Fibroblast of the aortic adventitia (primary cell): ENCODE measurements at places on chromosomes 12 and 14.

DNA sequence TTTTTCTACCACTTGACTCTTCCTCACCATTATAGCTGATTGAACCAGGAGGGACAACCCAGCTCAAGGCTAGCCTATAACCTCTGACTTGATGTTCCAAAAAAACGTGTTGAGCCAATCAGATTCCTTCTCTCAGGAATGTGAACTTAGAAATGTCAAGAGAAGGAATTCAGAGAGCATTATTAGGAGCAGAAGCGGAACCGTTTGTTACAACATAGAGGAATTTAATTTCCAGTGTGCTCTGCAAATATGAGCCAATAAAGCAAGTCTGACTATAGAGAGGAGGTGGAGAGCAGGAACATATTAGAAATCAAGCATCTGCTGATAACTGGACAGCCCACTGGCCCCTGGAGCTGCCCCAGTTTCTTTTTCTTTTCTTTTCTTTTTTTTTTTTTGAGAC lies 15.3 kb upstream of the PELI2 start:
- no peak for DNase-seq

GRCh38 chr14:63276492-63277342 lies 42.0 kb downstream of the GPHB5 start:
- DNase-seq, result peak; percentile 82

DNA sequence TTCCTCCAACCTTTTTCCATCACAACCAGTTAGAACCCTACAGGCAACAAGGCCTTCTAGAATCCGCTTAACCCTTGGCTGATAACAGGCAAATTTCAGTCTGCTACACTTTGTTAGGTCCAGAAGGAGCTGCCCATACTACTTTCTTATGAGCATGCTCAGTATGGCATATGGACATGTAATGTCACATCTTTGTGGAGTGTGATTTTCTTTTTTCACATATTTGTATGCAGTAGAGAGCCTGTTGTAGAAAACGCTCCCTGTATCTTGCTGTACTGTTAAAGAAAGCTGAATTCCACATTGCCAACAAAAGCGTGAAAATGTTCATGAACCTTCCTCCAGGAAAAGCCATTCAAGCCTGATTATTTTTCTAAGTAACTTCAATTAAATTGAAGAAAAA lies 196.5 kb downstream of the SLC41A2 start:
- DNase-seq, result no peak

DNA sequence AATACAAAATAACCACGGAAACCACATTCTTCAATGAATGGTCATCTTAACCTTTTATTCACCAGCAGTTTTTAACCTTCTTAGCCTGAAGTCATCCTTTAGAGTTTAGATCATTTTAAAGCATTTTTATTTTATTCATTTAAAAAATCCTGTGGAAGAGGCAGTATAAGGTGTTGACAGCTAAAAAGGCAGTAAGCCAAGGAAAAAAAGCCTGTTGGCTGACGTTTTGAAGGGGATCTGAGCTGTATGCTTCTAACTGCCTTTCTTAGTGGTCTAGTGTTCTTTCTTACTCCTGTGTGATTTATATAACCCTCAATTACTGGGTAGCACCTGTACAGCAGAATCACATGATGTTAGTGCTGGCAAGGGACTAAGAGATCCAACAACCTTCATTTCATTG lies 438.3 kb upstream of the SEL1L start:
- DNase-seq, result no peak

- no peak for DNase-seq
Observed at GRCh38 chr12:130737731-130738130, 21.6 kb upstream of the RIMBP2 start.

DNA sequence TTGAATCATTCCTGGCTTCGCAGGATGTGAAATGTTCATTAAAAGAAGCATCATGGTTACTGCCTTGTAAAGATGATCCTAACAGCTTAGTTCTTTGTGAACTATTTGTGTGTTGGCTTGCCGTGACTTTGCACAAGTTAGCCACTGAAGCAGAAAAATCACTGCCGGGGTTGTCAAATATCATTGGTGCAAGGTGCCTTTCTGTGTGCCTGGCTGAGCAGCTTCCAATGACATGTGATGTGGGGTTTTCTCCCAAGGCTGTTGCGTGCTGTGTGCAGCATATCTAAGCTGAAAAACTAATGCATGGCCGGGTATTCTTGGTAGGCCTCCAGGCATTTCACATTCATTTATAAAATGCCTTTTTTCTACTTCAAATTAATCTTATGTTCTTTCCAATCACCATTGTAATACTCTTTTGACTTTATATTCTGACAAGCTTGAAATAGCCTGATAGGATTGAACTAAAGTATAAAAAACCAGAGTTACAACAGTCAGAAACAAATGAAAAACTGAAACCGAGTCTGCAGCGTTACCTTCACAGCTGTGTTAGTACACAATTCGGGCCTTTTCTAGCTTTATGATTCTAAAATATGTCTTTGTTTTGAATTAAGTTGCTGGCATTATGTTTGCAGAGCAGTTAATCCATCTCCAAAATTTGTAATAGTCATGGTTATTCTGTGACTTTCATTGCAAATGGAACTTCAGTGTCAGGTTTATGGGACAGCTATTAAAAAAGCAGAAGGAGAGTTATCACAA lies 222.1 kb downstream of the SYT1 start:
- DNase-seq, result peak; percentile 15

- DNase-seq, result peak; percentile 92
Observed at GRCh38 chr12:110449799-110450497, at the start of gene ARPC3. TSS of gene ARPC3 (minus strand) at chr12:110450337. CDS start at chr12:110450260, 77 bp downstream.

GRCh38 chr14:67602995-67603545 lies 3.0 kb upstream of the PIGH start:
- DNase-seq, result no peak

DNA sequence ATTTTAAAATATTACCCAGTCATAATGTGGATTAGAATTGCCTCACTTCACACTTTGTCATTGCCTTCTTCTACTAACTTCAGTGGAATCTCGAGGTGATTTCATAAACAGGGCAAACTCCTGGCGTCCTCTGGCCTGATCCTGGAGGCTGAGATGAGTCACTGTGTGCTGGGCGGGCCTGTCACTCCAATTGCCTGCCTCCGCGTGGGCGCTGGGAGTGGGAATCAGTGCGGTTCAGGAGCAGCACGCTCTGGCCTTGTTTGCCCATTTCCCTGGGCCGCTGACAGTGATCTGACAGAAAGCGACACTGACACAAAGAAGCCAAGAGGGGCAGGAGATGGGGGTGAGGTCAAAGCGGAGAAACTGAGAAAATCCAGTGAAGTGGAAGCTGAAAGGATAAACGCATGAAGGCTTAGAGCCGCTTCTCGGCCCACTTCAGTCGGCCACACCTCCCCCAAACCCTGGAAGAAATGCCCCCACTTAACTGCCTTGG lies 29.7 kb downstream of the LGR5 start:
- peak; percentile 8 for DNase-seq

- DNase-seq, result no peak
Observed at GRCh38 chr12:75765170-75766059, 254.0 kb upstream of the KRR1 start.
